ENCODE measurements at places on chromosomes 6 and 20.

- DNase-seq = no peak
Observed at GRCh38 chr6:90351696-90352095, 55.1 kb upstream of the BACH2 start.

DNA sequence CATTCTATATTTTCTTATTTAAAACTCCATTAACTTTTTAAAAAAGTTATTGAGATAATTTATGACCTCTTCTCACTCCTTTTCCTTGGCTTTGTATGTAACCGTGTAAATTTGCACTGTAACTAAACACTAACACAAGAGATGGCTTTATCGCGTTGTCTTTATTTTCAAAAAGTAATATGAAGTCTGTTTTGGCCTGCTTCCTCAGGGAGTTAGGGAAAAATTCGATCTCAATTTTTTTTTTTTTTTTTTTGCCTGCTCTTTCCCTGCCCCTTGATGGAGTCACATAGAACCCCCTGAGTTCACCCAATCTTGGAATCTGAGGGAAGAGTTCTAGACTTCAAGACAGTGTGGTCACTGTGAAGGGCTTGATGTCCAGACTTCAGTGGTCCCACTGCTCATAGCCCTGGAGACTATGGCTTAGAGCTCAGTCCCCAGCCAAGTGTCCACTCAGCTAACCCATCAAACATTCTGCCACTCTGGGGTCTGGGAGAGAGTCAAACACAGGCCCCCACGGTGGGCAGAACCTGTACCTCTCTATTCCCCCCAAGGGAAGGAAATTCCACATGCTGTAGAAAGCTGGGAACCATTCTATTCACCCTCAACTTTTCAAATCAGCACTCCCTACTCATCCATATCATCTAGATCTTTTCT is 15.7 kb upstream of the TBC1D22B start:
- DNase-seq = peak; percentile 12

- DNase-seq = no peak
Observed at GRCh38 chr6:9420316-9421015, 985.1 kb upstream of the SLC35B3 start.

GRCh38 chr6:170286246-170286933 is 4.5 kb downstream of the DLL1 start:
- peak; percentile 40 for DNase-seq

GRCh38 chr6:34334796-34335416 is 57.6 kb downstream of the NUDT3 start:
- DNase-seq = peak; percentile 31

GRCh38 chr6:113847447-113847846 is 9.7 kb upstream of the MARCKS start:
- peak; percentile 69 for DNase-seq

DNA sequence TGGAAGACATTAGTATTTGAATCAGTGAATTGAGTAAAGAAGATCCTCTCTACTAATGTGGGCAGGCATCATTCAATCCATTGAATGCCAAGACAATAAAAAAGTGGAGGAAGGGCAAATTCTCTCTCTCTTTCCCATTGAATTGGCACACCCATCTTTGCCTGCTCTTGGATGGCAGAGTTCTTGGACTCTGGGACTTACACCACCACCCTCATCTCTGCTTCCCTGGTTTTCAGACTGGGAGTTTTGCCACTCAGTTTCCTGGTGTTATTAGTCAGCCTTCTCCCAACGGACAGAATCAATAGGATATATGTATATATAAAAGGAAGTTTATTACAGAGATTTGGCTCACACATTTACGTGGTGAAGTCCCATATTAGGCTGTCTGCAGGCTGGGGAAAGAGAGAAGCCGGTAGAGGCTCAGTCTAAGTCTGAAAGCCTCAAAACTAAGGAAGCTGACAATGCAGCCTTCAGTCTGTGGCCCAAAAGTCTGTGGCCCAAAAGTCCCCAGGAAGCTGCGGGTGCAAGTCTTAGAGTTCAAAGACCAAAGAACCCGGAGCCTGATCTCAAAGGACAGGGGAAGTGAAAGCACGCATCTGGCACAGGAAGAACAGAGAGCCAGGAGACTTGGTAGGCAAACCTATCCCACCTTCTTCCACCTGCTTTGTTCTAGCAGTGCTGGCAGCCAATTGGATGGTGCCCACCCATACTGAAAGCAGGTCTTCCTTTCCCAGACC is 64.4 kb downstream of the SMPDL3A start:
- no peak for DNase-seq

- DNase-seq = no peak
Observed at GRCh38 chr6:127332383-127332961, 10.9 kb downstream of the ECHDC1 start.

GRCh38 chr20:38435555-38435939 is 419 bp upstream of the SNHG17 start:
- DNase-seq = peak; percentile 88

DNA sequence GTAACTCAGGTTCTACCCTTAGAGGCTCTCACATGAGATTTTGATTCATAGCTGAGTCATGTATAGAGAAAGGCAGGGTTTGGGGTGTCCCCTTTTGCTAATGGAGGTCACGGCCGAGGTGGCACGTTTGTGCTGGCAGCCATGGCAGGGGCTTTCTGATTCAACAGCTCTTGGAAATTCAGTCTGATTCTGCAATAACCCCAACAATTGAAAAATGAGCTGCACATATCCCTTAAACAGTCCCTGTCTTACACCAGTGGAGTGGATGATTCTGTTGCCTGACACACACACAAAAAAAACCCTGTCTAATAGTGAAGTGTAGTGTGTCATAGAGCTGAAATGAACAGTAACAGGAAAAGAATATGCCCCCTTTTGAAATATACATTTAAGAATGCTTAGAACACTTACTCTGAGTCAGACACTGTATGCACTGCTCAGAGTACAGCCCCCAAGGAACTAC is 40.4 kb upstream of the ARG1 start:
- DNase-seq = no peak

- peak; percentile 41 for DNase-seq
Observed at GRCh38 chr20:1907586-1907985, 12.4 kb downstream of the SIRPA start.

GRCh38 chr6:110547266-110547964 is 71.0 kb upstream of the SLC22A16 start:
- DNase-seq = peak; percentile 88

DNA sequence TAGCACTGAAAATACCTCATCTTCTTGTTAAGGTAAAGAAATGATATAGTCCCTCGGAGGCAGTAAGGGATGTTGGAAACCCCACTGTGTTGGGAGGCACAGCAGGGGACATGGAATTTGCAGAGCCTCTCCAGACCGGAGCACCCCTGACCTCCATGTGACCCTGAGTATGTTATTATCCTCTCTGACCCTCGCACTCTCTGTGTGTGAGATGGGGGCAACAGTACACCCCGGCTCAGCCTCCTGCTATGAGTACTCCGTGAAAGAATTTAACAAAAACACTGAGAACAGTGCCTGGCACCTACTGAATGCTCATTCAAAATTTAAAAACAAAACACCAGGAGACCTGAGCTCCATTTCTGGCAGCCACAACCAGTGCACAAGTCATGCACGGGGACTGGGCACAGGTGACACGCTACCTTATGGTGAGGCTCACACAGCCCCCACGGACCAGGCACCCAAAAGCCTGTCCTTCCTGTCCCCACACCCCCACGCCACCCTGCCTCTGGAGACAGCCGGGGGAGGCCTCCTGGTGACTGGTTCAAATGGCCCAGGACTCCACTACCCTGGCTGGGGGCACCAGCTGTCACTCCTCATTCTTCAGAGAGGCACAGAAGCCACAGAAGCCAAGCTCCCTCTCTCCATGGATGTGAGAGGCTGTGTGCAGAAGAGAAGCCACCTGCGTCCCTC is 6.1 kb downstream of the NINL start:
- peak; percentile 20 for DNase-seq

- no peak for DNase-seq
Observed at GRCh38 chr6:143575901-143576426, 64.4 kb upstream of the FUCA2 start.

DNA sequence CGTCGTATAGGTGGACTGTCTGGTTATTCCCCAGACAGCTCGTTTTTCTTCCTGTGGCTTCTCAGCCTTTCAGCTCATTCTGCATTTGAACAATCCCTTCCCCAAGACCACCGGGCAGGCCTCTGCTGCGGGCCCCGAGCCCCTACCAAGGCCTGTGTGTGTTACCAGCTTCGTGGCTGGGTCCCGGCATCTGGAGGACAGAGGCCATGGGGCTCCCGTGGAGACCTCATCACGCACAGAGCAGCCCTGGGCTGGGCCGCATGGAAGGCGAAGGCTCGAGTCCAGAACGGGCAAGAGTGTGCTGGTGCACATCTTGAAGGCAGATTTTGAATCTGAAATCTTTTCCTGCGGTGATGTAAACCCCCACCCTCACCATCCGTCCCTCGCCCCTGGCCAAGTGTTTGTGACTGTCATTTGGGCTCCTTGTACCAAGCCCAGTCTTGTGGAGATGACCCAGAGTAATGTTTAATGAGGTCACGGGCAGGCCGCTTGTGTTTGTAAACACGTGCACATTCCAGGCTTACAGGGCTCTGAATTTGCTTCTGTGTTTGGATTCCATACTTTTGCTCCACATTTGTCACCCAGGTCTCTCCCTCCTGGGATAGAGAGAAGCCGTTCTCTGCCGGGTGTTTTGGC is 119.6 kb downstream of the CDH4 start:
- DNase-seq = no peak

- no peak for DNase-seq
Observed at GRCh38 chr6:94597487-94597886, 979.8 kb upstream of the MANEA start.

DNA sequence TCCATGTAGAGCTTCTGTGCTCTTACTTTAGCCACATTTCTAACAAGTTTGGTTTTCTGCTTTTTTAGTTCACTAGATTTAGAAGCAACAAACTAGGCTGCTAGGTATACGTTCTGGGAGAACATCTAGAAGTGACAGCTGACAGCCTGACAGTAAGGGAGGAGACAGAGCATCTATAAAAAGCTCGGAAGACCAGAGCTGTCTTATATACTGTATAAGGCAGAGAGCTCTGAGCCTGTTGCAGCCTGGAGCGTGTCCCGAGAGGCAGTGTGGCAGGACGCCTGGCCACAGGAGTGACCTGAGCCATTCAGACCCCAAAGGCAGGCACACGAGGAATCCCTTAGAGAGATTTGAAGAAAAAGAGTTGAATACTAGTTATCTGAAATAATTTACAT is 24.6 kb downstream of the PPP1R14C start:
- DNase-seq = no peak

DNA sequence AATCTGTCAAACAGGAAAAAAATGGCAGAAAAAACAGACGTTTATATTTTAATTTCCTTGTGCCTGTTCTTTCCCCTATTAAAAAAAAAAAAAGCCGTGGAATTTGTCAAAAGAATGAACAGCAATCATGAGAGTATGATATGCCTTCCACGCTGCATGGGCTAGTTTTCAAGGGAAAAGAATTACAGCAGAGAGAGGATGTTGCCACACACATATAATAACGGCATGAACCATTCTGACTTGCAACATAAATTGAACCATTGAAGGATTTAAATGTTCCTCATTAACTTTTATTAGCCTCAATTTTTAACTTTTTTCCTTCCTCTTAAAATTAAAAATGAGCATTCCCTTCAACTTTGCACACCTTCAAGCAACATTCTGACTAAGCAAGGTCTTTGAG is 301.8 kb downstream of the FOXC1 start:
- peak; percentile 66 for DNase-seq

DNA sequence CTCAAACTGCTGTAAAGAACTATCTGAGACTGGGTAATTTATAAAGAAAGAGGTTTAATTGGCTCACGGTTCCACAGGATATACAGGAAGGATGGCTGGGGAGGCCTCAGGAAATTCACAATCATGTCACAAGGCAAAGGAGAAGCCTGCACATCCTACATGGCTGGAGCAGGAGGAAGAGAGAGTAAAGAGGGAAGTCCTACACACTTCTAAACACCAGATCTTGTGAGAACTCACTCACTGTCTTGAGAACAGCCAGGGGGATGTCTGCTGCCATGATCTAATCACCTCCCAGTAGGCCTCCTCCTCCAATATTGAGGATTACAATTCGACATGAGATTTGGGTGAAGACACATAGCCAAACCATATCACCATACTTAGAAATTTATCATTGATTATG is 1307.0 kb upstream of the GJE1 start:
- DNase-seq = no peak

GRCh38 chr20:23115822-23116221 is 29.7 kb upstream of the CD93 start:
- no peak for DNase-seq

DNA sequence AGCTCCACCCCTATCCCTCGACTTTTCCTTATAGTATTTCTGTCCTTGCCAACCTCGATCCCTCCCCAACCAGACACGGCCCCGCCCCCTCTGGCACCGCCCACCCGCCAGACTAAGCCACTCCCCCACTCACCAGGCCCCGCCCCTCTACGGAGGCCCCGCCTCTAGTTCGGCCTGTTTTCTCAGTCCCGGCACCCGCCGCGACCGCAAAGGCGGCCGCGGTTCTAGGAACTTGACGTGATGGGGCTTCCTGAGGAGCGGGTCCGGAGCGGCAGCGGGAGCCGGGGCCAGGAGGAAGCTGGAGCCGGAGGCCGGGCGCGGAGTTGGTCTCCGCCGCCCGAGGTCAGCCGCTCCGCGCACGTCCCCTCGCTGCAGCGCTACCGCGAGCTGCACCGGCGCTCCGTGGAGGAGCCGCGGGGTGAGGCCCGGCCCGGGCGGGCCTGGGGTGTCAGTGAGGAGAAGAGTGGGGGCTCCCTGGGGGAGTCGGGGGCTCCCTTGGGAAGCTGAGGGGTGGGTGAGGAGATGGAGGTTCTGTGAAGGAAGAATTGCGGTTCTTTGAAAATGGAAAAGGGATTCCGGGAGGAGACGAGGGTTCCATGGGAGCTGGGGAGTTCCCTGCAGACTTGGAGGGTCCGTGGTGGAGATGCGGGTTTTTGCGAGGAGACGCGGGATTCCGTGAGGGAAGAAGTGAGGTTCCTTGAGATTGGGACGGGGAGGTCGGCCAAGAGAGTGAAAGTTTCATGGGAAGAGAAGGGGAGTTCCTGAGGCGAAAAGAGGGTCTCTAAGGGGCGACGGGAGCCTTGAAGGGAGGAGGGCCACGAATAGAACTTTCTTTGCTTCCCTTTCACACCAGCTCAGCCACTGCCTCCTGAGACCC is at the start of gene ACSS2:
TSS of gene ACSS2 (plus strand) at position 207 of the 877 bp plus-strand sequence. CDS start at position 241, 34 bp downstream.
- no peak for DNase-seq

GRCh38 chr6:16007146-16007545 is 121.7 kb upstream of the MYLIP start:
- no peak for DNase-seq

DNA sequence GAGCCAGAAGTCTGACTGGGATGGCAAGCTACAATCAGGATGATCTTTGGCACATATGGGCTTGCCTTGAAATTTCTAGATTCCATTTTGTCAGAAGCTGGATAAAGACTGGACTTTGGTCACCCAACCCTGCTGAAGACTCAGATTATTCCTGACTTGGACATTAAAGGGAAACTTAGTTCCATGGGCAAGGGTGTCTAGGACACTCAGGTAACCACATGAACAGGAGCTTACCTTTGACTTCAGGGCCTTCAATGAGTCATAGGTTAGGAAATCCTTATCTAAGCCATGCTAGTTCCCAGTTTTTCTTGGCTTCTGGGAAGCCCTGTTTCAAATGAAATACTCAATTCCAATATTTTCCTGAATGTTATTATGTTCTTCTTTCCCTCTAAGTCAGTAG is 28.5 kb upstream of the IFNGR1 start:
- no peak for DNase-seq
